Cardiac septum (tissue), 1 donor: ENCODE measurements at places on chromosomes 1 and 21. TPM values are rescaled to one million over a fixed set of nuclear protein-coding genes. Genes with fewer than 3 reads are reported as not detected.

- no peak for DNase-seq
Measured at GRCh38 chr1:23167353-23168078, 1.1 kb downstream of the LUZP1 start.

DNA sequence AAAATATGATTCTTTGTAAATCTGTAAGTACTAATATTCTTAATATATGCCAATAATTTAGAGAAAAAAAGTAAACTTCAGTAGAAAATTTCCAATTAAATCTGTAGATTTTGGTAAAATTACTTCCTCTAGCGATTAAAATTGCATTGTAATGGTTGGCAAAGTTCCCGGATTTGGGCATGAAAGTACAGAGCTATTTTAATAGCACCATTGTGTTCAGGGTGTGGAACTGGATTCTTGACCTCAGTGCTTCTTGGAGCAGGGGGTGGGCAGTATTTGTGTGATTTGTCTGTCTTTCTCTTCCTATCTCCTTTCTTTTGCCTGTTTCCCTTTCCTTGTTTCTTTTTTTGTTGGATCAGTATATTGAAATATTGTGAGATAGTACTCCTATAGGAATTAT is 72.1 kb downstream of the DNM3 start:
- no peak for DNase-seq

- no peak for DNase-seq
Measured at GRCh38 chr21:14629461-14629860, 83.3 kb upstream of the SAMSN1 start.

DNA sequence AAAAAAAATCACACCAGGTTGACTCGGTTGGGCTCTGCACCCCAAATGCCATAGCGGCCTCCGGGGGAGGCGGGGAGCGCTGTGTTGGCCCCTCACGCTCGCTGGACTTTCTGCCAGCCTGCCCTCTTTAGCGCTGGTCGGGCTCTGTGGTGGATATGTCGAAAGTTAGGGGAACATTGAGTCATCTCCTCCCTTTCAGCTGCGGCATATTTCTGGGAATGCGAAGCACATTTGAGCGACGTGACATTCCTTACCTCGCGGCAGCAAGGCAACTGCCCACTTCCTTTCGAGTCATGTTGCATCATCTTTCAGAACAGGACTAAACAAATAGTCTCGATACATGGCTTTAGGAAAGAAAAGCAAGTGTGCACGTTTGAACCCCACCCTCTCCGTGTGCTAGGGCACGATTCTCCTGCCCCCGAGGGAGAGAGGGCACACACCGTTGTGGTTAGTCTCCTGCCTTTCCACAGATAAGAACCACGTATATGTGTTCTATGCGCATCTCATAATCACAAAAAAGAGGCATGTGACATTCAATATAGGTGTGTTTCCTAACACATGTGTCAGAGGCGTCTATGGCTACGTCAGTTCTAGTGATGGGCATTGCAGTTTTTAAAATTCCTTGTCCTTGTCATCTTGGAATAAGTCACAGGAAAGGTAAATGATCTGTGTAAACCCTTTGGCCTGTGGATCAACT is 105.9 kb upstream of the SLC45A1 start:
- peak; percentile 78 for DNase-seq

- DNase-seq: no peak
Measured at GRCh38 chr21:43749651-43750262, 26.4 kb downstream of the CSTB start.

GRCh38 chr1:207651583-207651982 is 6.7 kb downstream of the CR1L start:
- no peak for DNase-seq

GRCh38 chr1:6299557-6300165 is 38.8 kb upstream of the GPR153 start:
- no peak for DNase-seq

The CD2 gene
- 0.75 TPM for total RNA-seq

GRCh38 chr21:38080888-38081287 is 164.6 kb upstream of the KCNJ6 start:
- no peak for DNase-seq

The PCNX2 gene
- 4.2 TPM for total RNA-seq

The MAP10 gene
- 2.3 TPM for total RNA-seq

- DNase-seq: no peak
Measured at GRCh38 chr1:34186741-34187494, 10.2 kb downstream of the C1orf94 start.

GRCh38 chr1:59271561-59272260 is 25.2 kb upstream of the FGGY start:
- no peak for DNase-seq

The AMY1C gene
- not detected for total RNA-seq

The DENND2C gene
- 3.7 TPM for total RNA-seq

The EPHX1 gene
- 39.2 TPM for total RNA-seq

DNA sequence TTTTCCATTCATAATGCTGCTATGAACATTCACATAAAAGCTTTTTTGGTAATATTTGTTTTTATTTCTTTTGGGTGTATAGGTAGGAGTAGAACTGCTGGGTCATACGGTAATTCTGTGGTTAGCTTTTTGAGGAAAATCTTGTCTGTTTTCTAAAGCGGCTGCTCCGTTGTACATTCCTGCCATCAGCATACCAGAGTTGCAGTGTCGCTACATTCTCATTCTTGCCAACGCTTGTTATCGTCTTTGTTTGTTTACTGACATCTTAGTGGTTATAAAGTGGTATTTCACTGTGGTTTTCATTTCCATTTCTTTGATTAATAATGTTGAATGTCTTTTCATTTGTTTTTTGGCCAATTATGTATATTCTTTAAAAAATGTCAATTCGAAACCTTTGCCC is 469.8 kb upstream of the ZP4 start:
- no peak for DNase-seq

DNA sequence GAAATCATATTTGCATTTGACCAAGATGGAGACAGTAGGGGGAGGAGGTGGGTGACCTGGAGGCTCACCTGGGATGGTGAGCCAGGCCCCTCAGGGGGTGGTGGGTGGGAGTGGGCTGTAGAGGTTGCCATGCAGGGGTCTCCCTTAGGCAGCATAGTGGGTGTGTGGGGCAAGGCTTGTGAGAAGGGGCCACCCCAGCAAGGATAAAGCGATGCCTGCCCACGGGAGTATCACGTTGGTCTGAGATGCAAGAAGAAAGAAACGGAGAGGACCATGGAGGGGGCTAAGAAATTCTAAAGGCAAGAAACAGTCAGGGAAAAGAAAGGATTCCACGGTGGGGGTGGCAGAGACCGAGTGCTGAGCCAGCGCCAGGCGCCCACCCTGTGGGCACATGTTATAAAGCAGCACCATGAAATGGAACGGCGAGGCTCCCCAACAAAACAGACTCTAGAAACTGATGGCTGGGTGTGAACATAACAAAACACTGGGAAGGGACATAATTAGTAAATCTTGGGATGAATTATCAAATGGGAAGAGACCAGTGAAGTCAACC is 11.7 kb upstream of the C2CD2 start:
- DNase-seq: no peak

DNA sequence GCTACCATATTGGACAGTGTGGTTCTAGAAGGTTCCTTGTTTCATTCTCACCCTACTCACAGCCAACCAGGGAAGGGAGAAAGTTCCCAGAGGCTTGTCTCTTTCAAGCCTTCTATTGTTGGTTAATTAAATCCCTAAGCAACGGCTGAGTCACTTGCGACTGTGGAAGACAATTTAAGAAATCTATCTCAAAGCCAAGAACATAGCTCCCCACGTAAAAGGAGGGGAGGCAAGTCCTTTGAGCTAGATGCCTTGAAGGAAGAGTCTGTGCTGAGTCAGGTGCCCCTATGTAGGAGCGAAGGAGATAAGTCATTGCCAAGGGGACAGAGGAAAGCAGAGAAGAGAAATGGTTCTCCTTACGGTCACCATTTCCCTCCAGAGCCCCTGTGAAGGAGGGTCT is 79.4 kb upstream of the PPP2R5A start:
- DNase-seq: no peak

- no peak for DNase-seq
Measured at GRCh38 chr21:42537106-42537742, 23.6 kb downstream of the SLC37A1 start.

DNA sequence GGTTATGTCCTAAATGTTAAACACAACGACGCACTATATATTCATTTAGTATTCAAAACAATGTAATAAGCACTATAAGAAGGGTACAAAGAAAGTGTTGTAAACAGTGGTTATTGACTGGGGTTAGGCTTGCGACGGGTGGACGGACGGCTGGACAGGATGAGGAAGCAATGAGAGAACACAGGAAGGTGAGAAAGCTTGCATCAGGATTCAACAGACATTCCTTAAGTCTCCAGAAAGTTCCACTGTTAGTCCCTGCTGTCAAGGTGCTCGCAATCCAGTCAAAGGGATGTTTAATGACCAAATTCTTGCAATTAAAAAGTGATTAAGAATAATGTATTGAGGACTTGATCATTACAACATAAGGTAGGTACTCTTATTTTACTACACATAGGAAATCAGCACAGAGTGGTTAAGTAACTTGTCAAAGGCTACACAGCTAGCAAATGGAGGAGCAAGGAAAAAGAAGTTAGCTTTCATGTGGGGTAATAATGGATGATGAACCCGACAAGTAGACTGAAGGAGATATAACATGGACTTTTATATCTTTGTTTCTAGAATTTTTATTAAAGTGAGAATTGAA is 994 bp upstream of the ACBD6 start:
- DNase-seq: no peak

The OLFM3 gene
- total RNA-seq: not detected

The PIP5K1A gene
- total RNA-seq: 40.6 TPM

The FMOD gene
- 66.0 TPM for total RNA-seq

The TBX19 gene
- 0.48 TPM for total RNA-seq

DNA sequence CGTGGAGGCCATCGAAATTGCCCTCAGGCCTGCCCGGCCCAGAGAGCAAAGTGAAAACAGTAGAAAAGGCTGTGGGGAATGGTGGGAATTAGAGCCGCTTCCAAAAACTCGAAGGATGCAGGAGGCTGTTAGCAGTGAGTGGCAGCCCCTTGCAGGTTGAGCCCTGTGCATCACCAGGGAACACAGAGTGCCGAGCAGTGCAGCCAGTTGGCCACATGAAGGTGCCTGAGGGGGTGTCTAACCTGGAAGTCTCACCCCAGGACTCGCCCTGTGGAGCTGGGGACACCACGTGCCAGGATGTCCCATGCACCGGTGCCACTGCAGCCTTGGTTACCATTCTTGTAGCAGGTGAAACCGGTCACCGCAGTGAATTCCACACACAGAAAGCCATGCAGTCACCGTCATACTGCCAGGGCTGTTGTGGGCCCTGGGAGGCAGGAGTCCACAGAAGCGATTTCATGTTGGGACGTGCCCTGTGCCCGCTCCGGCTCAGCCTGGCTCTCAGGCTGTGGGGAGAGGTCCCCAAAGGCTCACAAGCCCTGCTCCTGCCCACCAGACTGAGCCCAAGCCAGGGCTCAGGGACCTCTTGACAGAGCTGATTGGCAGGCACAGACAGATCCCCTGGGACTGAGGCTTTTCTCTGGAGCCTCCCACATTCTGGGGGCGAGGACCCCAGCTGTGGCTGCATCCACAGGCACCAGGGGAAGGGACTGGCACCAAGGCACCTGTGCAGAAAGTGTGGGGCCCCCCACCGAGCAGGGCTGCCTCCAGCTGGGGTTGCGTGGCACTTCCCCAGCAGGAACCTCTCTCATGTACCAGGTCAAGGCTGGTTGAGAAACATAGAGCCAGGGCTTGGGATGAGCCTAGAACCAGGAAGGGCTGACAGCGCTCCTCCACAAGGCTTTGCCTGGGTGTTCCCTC is 16.7 kb upstream of the ACTRT2 start:
- peak; percentile 67 for DNase-seq

DNA sequence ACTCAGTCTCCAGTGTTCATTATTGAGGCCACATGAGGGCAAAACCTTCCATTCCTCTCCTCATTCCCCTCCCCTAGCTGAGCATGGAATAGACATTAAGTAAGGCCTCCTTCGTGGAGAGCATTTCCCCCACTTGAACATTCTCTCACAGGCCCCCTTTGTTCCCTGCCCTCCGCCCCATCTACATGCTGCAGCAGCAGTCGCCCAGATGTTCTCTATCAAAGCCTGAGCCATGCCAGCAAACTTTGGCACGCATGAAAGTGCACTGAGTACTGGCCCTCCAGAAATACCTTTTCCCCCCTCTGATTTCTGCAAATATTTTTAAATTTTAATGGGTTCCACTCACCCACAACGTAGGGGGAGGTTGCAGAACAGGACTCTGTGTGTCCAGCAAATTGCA is 20.9 kb upstream of the GORAB start:
- DNase-seq: no peak

DNA sequence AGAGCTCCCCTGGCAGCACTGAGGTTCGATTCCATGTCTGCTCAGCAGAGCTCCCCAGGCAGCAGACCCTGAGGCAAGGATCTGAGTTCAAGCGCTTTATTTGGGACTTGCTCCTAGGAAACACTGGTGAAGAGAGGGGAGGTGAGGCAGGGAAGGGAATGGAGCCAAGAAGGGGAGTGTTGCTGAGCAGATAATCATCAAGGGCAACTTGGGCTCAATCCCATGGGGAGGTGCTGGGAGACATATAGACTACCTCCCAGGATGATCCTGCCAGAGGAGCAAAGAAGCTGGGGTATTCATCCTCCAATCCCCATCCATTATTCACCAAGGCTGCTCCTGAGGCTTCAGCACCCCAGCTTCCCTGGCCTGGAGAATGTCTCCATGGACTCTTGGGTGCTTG is 47.0 kb downstream of the GRIK3 start:
- DNase-seq: no peak

DNA sequence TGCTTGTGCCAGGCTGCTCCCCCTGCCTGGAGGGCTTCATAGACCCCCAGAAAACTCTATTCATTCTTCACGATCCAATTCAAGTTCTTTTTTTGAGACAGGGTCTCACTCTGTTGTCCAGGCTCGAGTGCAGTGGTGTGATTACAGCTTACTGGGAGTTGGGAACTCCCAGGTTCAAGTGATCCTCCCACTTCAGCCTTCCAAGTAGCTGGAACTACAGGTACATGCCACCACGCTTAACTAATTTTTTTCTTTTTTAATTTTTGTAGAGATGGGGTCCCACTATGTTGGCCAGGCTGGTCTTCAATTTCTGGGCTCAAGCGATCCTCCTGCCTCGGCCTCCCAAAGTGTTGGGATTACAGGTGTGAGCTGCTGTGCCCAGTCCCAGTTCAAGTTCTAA is 4.3 kb downstream of the STK40 start:
- no peak for DNase-seq

DNA sequence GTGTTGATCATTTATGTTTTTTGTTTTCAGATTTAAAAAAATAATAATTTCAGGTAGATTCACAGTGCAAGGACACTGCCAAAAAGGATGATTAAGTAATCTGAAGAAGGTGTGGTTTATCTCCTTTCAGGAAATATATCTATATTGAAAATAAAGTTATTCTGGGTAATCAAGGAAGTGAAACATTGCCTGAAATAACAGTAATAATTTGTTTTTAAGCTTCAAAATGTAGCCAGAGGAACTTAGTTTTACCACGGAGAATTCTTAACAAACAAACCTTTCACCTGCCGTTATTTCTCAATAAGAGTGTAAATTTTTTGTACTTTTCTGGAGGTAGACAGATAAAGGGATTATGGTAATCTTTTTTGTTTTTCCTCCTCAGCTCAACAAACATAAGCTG is 2.9 kb upstream of the DPH5 start:
- no peak for DNase-seq

The HMCN1 gene
- 7.3 TPM for total RNA-seq

The LIN28A gene
- total RNA-seq: not detected
